Activated T-helper 2 cell treated with anti-CD3 and anti-CD28 coated beads, Interferon-gamma antibody, Interleukin-2, Interleukin-4, amounts not matched to agents 10 μg/mL and 5 μg/mL and 100 μg/mL, durations not matched to agents 14 hours and 24 hours and 36 hours (primary cell): ENCODE measurements at places on chromosomes 11 and 22.

DNA sequence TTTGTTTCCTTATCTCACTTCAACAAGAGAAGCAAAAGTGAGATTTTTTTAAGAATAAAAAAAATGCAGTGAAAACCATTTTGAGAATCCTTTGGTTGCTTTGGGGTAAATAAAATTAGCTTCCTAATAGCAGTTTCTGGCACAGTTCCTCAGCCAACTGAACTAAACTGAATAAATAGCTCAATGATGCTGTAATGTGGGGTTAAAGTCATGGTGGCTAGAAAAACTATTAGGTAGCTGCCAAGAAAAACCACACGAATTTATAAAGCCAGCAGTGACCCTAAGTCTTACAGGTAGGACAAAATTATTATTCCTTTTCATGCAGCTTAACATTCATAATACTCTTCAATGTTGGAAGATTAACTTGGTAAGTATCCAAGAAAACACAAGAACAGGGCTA, 142.4 kb downstream of the APIP start:
- DNase-seq = no peak

- no peak for DNase-seq
Observed at GRCh38 chr11:123696183-123696582, 41.8 kb upstream of the SCN3B start.

DNA sequence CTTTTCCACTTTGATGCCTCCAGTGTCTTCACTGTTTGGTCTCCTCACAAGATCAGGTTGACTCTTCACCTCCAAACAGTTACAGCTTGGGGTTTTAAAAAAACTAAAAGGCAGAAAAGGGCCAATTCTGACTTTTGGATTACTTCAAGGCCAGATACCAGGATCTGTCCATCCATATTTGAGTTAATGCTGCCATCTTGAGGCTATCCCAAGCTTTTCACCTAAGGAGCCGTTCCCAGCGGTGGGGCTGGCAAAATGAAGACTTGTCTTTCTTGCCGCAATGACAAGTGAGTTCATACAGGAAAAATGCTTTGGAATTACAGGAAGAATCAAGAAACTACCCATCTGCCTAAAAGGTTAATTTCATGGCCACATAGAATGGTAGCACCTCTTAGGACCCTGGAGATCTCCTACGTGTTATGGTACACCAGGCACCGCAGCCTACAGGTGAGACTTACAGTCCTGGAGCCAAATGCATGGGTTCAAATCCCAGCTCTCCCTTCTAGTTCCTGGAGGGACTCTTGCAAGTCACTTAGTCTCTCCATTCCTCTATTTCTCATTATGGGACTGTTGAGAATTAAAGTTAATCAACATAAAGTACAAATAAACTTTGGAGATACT, 6.0 kb upstream of the OR5B21 start:
- no peak for DNase-seq

DNA sequence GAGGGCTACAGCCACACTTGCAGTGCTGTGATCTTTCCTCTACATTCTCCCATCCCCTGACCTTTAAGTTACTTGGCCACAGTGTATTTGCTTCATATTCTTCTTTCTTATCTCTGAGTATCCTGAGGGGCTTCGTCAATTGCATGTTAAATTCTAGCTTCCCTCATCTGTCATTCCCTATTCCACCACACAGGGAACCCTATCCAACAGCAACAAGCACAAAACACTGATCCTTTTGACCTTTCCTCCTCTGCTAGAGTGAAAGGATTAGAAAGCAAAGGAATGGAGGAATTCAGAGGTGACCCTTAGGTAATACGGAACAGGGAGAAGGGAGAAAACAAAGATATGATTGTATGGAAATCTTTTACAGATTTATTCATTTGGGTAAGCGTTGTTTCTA, 1061.7 kb upstream of the TENM4 start:
- no peak for DNase-seq

DNA sequence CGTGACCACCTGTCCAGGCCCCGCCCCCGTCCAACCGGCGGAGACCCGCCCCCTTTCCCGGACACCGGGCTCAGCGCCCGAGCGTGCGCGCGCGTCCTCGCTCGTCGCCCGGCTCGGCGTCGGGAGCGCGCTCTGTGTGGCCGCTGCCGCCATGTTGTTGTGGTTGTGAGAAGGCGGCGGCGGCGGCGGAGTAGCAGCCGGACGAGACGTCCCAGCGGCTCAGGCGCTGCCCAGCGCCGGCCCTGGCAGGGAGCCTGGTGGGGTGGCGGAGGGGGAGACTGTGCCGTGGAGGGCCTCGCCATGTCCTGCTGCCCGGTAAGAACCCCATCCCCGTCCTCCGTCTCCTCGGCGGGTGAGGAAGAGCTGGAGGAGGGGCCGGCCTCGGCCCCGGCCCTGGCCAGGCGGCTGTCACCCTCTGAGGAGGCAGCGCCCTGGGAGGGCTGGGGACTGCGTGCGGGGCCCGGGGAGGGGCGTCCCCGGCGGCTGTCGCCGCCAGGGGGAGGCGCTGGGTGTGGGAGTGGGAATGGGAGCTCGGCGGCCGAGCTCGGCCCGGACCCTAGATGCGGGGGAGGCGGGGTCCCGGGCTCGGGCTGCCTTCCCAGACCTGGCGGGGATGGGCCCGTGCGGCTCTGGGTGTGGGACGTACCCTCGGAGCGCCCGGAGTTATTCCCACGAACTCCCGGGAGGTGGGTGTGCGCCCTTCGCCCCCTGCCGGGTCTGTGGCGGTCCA, at the start of gene MTMR3:
MTMR3 (plus strand) TSS at position 130 of the 730 bp plus-strand sequence. CDS start 87,886 bp downstream, outside the sequence.
- DNase-seq = peak; percentile 92

DNA sequence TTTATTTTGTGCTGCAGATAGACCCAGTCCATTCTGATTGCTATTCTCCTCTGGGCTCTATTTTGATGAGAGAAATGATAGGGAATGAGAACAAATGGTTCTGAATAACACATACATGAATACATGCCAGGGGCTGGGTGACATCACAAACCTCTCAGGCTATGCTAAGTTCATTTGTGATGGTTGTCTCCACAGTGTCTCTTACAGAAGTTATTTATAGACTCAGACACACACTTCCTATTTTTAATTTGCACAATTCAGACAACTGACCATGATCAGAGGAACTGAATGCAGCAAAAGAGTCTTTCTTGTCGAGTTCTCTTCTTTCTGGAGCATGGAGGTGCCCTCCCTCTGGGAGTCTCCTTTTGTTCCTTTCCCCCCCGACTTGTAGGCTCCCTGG, 991.7 kb downstream of the OPCML start:
- no peak for DNase-seq

- no peak for DNase-seq
Observed at GRCh38 chr11:25702417-25702816, 629.5 kb upstream of the ANO3 start.

DNA sequence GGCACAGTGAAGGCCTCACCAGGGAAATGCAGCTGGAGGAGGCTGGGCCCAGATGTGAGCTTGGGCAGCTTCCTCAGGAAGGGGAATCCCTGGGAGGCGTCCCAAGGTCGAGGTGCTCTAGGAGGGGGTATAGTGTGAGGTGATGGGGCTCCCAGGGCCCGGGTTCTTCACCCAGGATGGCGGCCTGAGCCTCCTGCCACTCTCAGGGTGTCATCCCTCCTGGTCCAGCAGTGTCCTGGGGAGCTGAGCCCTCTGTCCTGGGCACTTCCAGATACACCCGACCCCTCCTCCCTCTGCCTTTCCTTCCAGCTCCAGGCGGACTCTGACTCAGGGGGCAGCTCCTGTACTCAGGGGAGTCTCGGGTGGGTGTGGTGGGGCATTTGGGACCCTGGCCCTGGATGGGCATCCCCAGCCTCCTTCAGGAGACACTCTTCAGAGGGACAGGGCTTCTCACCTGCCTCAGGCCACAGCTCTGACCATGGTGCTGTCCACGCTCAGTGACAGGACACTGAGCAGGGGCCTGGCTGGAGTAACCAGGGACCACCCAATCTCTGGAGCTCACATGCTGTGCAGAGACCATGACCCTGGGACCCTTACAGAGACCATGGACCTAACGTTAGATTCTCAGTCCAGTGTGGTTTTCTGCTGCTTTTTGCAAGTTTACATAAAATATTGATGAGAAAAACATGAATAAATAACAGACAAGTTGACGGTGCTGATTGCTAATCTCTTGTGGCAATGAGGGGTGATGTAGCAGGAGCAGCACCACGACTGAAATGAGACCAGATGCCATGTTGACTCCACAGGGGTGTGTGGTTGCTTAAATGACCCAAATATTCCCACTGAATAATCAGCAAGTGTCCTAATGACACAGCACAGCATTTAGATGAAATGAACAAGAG, 101.9 kb downstream of the GGTLC2 start:
- no peak for DNase-seq

- DNase-seq = no peak
Observed at GRCh38 chr22:43956805-43957463, 1.7 kb downstream of the SAMM50 start.
